ENCODE measurements at places on chromosomes 3 and 15.

- DNase-seq: peak; percentile 56
Observed at GRCh38 chr3:187740421-187741399, 4.6 kb downstream of the BCL6 start.

- DNase-seq: no peak
Observed at GRCh38 chr15:76155731-76156130, 95.9 kb downstream of the TMEM266 start.

GRCh38 chr3:119301662-119302061, 7.5 kb downstream of the ARHGAP31 start:
- DNase-seq: no peak

GRCh38 chr15:72319360-72319984, 485 bp downstream of the CELF6 start:
- DNase-seq: no peak

- DNase-seq: no peak
Observed at GRCh38 chr3:115186351-115187148, 39.5 kb upstream of the ZBTB20 start.

DNA sequence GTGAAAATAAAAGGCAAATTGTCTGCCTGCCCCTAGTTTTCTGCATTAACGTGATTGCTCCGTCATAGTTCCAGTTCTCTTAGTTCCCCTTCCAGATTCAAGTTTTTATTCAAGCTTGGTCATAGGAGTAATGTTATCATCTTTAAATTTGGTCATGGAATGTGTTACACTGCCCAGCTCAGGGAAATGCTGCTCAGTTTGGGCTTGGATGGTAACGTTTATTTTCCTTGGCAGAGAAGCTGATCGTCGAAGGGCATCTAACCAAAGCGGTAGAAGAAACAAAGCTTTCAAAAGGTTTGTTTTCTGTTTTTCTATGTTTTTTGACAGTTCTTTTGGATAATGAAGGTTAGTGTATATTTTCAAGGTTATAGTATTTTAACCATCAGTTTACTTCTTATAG, 118.4 kb upstream of the FLNB start:
- no peak for DNase-seq

DNA sequence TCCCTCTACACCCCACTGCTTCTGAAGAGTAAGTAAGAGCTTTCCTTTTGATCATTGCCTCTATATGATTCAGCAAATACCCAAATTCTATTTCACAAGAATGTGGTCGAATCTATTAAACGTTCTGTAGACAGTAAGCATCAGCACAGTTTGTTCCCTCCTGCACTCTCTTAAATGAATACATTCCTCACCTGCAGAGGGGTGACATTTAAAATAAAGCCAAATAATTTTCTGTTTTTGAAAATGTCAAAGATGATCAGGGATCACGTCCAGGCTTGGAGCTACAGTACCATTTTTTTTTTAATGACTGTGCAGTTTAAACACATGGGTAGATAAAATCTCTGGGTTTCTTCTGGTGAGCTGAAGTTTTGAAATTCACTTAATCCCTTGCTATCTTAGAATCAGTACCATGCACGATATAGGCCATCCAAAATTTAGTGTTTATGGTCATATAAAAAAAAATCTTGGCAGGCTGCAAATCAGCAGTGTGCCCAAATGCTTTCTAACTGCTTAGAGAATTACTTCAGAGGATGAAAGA, 12.8 kb downstream of the PYDC2 start:
- no peak for DNase-seq

DNA sequence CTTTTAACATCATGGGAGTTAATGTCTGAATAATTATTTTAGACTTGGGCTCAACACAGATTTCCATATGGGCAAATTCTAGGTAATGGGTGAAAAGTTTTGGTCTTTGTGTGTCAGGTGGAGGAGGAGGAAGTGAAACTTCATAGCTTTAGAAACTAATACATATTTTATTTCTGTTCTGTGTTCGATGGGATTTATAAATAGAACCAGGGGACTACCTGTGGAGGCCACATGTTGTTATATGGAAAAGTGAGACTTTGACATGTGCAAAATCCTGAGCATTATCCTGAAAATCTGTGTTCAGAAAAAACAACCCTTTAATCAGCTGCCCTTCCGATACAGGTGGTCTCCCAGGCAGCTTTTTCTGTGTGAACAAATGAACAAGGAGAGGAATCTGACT, 209.5 kb downstream of the SOX2 start:
- no peak for DNase-seq

GRCh38 chr3:99084156-99084555, 182.7 kb upstream of the DCBLD2 start:
- DNase-seq: no peak

GRCh38 chr15:82552861-82553260, 12.6 kb upstream of the RPS17 start:
- DNase-seq: no peak

GRCh38 chr3:129106320-129106719, 15.3 kb downstream of the RAB43 start:
- no peak for DNase-seq
